ENCODE measurements at places on chromosomes 3 and 15. TPM values are rescaled to one million over a fixed set of nuclear protein-coding genes. Genes with fewer than 3 reads are reported as not detected.
A peak's percentile ranks its signal among the peaks of the same experiment; 100 is the strongest.

Gene LZTFL1
- total RNA-seq: 29.4 TPM

Gene EPB42
- total RNA-seq: 0.43 TPM

Gene C15orf62
- 0.41 TPM for total RNA-seq

Gene CCDC54
- total RNA-seq: not detected

Gene EPHA6
- total RNA-seq: 12.4 TPM

DNA sequence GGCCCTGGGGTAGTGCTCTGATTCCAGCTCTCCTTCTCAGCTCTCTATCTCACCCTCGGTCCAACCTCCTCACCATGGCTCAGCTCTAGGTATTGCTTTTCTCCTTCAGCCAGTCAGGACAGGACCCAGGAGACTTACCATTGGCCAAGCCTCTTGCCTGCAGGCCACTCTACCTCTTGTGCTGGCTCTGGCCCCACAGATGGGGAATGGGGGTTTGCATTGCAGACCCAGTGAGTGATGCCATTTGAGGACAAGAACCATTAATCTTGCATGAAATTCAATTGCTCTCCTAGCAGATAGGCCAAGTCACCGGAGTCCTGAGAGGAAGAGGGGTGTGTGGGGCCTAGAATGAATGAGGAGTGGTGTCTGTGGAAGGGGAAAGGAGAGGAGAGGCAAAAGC lies 6.1 kb upstream of the RPP25 start:
- no peak overlapping the region for H3K4me3 ChIP-seq
- H3K36me3 ChIP-seq: no peaks in the 10 kb centered on the region
- peaks cover 1% of the 10 kb centered on the region for H3K4me1 ChIP-seq
- no peaks in the 10 kb centered on the region for H3K27me3 ChIP-seq
- DNase-seq: no peak
- H3K27ac ChIP-seq: no peak overlapping the region

GRCh38 chr3:119939077-119939476 lies 155.2 kb downstream of the GSK3B start:
- no peaks in the 10 kb centered on the region for H3K4me1 ChIP-seq
- no peaks in the 10 kb centered on the region for H3K27me3 ChIP-seq
- H3K4me3 ChIP-seq: no peak overlapping the region
- DNase-seq: no peak
- no peaks in the 10 kb centered on the region for H3K36me3 ChIP-seq

- H3K27ac ChIP-seq: no peak overlapping the region
- H3K36me3 ChIP-seq: no peaks in the 10 kb centered on the region
- H3K27me3 ChIP-seq: no peaks in the 10 kb centered on the region
These were observed 32.2 kb downstream of the SLC41A3 start for GRCh38 chr3:126051741-126052140.

- peaks cover 1% of the 10 kb centered on the region for H3K4me1 ChIP-seq
- H3K27ac ChIP-seq: no peak overlapping the region
- no peaks in the 10 kb centered on the region for H3K27me3 ChIP-seq
- no peak for DNase-seq
- H3K36me3 ChIP-seq: no peaks in the 10 kb centered on the region
These were observed 194.8 kb downstream of the SLC9A9 start for GRCh38 chr3:143653493-143653892.

GRCh38 chr3:51940648-51941462 lies 849 bp downstream of the RRP9 start:
- H3K27me3 ChIP-seq: no peaks in the 10 kb centered on the region
- peak overlapping the region; percentile 87 for H3K4me3 ChIP-seq
- H3K4me1 ChIP-seq: peaks cover 14% of the 10 kb centered on the region
- DNase-seq: no peak

GRCh38 chr3:114624047-114624445 lies 330.2 kb downstream of the TIGIT start:
- H3K27me3 ChIP-seq: no peaks in the 10 kb centered on the region
- peak overlapping the region; percentile 34 for H3K4me3 ChIP-seq

GRCh38 chr15:73704869-73705645 lies 20.9 kb downstream of the CD276 start:
- H3K4me3 ChIP-seq: no peak overlapping the region
- DNase-seq: peak; percentile 70
- peaks cover 8% of the 10 kb centered on the region for H3K4me1 ChIP-seq
- H3K27me3 ChIP-seq: no peaks in the 10 kb centered on the region

DNA sequence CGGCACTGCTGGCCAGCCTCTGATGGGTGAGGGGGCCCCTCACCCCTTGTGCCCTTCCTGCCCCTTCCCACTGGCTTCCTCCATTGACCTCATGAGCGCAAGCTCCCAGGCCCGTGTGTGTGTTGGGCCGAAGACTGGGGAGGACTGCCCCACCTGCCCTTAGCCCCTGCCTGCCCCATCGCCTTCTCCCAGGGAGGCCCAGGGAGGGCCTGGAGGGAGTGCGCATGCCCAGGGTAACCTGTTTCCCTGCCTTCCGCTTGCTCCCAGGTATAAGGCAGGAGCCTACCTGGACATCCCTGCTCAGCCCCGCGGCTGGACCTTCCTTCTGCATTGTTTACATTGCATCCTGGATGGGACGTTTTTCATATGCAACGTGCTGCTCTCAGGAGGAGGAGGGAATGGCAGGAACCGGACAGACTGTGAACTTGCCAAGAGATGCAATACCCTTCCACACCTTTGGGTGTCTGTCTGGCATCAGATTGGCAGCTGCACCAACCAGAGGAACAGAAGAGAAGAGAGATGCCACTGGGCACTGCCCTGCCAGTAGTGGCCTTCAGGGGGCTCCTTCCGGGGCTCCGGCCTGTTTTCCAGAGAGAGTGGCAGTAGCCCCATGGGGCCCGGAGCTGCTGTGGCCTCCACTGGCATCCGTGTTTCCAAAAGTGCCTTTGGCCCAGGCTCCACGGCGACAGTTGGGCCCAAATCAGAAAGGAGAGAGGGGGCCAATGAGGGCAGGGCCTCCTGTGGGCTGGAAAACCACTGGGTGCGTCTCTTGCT lies 8.8 kb downstream of the DLL4 start:
- peaks cover 6% of the 10 kb centered on the region for H3K4me1 ChIP-seq
- H3K27ac ChIP-seq: no peak overlapping the region
- H3K4me3 ChIP-seq: no peak overlapping the region
- DNase-seq: no peak
- H3K36me3 ChIP-seq: no peaks in the 10 kb centered on the region
- H3K27me3 ChIP-seq: no peaks in the 10 kb centered on the region

GRCh38 chr15:43991206-43991605 lies 164.4 kb downstream of the WDR76 start:
- no peaks in the 10 kb centered on the region for H3K27me3 ChIP-seq
- no peak overlapping the region for H3K27ac ChIP-seq
- no peaks in the 10 kb centered on the region for H3K4me1 ChIP-seq
- no peak overlapping the region for H3K4me3 ChIP-seq
- H3K36me3 ChIP-seq: no peaks in the 10 kb centered on the region
- DNase-seq: no peak

DNA sequence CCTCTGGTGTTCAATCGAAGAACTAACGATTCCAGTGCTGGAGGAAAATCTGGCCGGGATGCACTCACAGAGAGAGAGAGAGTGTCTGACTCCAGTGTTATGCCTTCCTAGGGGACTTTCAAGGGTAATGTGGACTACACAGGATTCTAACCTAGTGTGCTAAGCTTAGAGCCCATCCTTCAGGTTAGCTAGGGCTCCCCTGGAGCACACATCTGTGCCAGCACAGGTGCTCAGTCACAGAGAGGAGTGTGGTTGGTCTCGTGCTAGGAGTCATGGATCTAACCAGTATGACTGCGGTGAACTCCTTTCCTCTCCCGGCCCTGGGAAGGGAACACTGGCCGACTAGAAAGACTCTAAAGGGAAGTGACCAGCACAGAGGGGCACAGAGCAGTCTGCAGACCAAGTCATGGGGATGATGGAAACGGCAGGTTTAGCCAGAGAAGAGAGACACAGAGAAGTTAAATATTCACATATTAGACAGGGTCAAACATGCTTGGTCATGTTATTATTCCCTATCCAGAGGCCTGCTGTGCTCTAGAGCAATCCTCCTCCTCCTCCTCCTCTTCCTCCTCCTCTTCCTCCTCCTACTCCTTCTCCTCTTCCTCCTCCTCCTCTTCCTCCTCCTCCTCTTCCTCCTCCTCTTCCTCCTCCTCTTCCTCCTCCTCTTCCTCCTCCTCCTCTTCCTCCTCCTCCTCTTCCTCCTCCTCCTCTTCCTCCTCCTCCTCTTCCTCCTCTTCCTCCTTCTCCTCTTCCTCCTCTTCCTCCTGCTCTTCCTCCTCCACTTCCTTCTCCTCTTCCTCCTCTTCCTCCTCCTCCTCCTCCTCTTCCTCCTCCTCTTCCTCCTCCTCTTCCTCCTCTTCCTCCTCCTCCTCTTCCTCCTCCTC lies 280.3 kb downstream of the XXYLT1 start:
- H3K27ac ChIP-seq: no peak overlapping the region
- no peaks in the 10 kb centered on the region for H3K4me1 ChIP-seq
- no peak for DNase-seq

DNA sequence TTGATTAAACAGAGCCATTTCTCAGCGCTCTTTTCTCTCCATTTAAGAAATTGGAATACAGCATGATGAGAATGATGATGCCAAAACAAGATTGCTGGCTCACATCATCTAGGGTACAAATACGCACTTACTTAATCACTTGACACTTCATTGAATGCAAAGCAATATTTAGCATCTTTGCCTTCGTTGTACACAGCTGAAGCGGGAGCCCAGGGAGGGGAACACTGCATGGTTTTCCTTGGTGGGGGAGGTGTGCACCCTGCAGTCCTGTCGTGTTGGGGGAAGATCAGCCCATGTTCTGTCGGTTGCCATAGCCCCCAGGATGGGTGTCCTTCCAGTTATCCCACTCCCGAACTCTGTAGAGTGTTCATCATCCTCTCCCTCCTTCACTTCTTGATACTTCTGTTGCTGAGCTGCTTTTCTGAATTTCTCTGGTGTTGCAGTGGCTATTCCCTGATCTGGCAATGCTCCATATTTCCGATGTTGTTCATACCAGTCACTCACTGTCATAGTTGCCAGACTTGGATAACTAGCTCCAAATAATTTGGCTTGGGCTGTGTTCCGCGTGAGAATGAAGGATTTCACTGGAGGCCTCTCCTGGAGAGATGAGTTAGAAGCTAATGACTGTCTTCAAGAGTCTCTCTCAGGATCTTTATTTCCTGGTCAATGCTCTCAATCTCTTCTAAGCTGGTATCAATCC lies 50.1 kb upstream of the DYNC1LI1 start:
- H3K27ac ChIP-seq: no peak overlapping the region
- DNase-seq: no peak
